ENCODE measurements at places on chromosomes 5 and 9. TPM values are rescaled to one million over a fixed set of nuclear protein-coding genes. Genes with fewer than 3 reads are reported as not detected.

DNA sequence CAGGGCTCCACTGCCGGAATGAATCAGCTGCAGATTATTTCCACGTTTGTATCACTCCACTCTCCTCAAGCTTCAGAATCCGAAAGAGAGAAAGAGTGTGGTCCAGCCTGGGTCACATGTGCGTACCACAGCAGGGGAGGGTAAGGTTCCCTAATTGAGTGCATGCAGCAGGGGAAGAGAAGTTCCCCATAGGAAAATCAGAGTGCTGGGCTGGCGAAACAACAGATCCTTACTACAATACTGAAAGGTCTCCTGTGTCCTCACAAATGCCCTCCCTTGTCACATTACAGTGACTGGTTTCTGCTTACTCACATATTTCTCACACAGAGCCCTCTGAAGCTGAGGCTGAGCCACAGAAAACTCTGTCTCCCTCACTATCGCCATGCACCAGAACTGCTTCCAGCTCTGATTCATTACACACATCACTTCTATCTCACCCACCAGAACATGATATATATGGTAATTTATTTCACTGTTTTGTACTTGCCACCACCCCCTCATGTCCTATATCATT, 532.2 kb upstream of the TUSC1 start:
- no peak for DNase-seq

GRCh38 chr9:133869674-133870405, 122.3 kb downstream of the VAV2 start:
- DNase-seq, result no peak

- no peak for DNase-seq
Observed at GRCh38 chr9:91421971-91422757, 1.5 kb downstream of the NFIL3 start.

DNA sequence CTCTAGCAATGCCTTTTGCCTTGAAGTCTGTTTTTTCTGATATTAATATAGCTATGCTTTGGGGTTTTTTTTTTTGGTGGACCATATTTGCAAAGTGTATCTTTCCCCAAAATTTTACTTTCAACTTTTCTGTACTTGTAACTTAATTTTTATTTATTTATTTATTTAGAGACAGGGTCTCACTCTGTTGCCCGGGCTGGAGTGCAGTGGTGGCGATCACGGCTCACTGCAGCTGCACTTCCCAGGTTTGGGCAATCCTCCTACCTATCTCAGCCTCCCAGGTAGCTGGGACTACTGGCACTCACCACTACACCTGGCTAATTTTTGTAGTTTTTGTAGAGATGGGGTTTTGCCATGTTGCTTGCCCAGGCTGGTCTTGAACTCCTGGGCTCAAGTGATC, 20.8 kb downstream of the PRRT1B start:
- no peak for DNase-seq

GRCh38 chr5:39203275-39203922, 16.0 kb downstream of the FYB1 start:
- DNase-seq, result no peak

- DNase-seq, result no peak
Observed at GRCh38 chr9:88993871-88994460, 2.7 kb downstream of the S1PR3 start.

LSM11 gene
- polyA plus RNA-seq, result 7.9 TPM

MCTP1 gene
- 6.2 TPM for polyA plus RNA-seq

PHF24 gene
- 0.18 TPM for polyA plus RNA-seq

ZNF483 gene
- polyA plus RNA-seq, result 2.8 TPM
